Activated CD4-positive, alpha-beta T cell treated with anti-CD3 and anti-CD28 coated beads, Interleukin-2, amount 50 U/mL, for 48 hours (primary cell): ENCODE measurements at places on chromosomes 4 and X.

DNA sequence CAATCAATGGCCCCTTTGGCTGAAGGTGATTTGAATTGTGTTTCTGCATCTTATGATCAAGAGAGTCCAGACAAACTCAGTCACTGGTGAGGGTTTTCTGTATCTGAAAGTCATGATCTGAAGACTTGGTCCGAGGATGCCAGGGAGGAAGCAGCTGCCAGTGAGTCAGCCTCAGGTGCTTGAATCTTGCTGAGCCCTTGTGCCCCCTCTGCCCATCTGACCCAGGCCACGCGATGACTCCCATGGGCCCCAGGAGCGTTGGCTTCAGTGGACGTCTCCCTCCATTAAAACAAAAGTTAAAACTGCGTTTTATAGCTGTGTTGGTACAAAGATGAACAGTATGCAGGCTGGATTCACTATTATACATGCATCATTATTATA is 62.0 kb downstream of the HTRA3 start:
- no peak for DNase-seq

DNA sequence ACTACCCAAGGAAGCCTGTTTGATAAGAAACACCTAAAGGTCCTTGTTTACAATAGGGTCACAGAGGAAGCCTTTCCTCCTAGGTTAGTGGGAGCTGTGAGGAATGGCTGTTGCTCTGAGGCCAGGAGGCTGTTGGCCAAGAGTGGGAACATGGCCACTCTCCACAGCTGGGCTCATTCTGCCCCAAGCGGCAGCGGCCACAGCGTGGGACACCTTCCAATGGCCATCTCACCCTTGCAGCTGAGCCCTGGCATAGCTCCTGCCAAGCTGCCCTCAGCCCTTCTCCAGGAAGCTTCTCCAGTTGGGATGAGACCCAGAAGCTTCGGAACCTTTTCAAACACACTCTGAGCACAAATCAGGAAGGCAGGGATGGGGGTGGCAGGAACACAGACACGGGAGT is 111.8 kb upstream of the MAP3K15 start:
- DNase-seq = no peak

- no peak for DNase-seq
Measured at GRCh38 chr4:14827111-14827510, 175.2 kb upstream of the CPEB2 start.

GRCh38 chr4:1981251-1982058 is 27.3 kb downstream of the NELFA start:
- DNase-seq = peak; percentile 28

- DNase-seq = no peak
Measured at GRCh38 chr4:12635629-12636028, 848.5 kb downstream of the RAB28 start.

GRCh38 chrX:8738588-8739189 is 6.8 kb upstream of the ANOS1 start:
- peak; percentile 31 for DNase-seq

DNA sequence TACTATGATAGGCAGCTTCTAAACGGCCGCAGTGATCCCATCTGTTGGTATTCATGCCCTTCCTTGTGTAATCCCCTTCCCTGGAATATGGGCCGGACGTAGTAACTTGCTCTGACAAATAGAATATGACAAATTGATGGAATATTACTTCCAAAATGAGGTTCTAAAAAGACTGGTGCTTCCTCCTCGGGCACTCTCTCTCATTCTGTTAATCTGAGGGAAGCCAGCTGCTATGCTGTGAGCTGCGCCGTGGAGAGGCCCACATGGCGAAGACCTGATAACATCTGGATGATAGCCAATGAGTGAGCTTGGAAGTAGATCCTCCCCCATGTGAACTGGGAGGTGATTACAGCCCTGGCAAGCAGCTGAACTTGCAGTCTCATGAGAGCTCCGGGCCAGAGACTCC is 27.2 kb upstream of the SLC25A4 start:
- no peak for DNase-seq

GRCh38 chr4:154927126-154927680 is 146.1 kb downstream of the RBM46 start:
- DNase-seq = no peak

DNA sequence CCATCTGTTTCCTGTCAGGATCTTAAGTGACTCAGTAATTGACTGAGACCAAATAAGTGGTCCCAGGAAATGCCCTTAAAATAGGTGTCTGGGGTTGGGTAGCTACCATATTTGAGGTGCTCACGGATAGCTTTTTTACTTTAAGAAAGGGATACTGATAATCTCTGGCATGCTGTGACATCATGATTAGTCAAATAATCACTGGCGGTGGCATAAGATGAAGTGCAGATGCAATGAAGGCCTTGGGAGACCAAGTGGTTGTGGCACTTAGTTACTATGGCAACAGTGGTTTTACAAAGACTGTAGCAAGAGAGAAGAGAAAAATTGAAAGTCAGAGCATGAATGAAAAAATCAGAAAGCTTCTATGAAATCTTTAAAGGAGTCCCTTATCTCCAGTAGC is 114.5 kb upstream of the SLIT2 start:
- no peak for DNase-seq
